Mesenchymal stem cell (in vitro differentiated cells and primary cell): ENCODE measurements at places on chromosomes 13 and 19.

- DNase-seq = no peak
These were observed 83.9 kb downstream of the ING1 start for GRCh38 chr13:110797230-110797877.

- no peak for DNase-seq
These were observed 233.7 kb downstream of the GPC5 start for GRCh38 chr13:91632086-91632485.

DNA sequence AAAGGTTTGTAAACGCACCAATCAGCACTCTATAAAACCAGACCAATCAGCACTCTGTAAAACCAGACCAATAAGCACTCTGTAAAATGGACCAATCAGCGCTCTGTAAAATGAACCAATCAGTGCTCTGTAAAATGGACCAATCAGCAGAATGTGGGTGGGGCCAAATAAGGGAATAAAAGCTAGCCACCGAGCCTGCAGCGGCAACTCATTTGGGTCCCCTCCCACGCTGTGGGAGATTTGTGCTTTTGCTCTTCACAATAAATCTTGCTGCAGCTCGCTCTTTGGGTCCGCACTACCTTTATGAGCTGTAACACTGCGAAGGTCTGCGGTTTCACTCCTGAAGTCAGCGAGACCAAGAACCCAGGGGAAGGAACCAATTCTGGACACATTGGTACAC lies 28.0 kb downstream of the ZNF175 start:
- DNase-seq = no peak

DNA sequence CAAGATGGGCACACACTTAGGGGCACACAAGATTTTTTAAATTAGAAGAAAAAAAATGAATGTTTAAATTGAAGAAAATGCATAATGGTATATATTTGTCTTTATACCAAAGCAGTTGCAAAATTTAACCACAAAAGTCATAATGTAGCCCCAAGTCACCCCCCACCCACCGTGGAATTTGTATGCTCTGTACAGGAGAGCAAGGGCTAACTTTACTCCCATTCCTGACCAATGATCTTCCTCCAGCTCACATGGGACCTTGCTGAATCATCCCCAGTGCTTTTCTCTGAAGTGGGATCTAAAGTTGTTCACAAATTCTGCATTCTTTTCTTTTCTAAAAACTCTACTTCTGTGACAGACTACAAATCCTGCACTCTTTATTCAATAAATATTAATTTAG lies 597.0 kb downstream of the UQCRFS1 start:
- no peak for DNase-seq

DNA sequence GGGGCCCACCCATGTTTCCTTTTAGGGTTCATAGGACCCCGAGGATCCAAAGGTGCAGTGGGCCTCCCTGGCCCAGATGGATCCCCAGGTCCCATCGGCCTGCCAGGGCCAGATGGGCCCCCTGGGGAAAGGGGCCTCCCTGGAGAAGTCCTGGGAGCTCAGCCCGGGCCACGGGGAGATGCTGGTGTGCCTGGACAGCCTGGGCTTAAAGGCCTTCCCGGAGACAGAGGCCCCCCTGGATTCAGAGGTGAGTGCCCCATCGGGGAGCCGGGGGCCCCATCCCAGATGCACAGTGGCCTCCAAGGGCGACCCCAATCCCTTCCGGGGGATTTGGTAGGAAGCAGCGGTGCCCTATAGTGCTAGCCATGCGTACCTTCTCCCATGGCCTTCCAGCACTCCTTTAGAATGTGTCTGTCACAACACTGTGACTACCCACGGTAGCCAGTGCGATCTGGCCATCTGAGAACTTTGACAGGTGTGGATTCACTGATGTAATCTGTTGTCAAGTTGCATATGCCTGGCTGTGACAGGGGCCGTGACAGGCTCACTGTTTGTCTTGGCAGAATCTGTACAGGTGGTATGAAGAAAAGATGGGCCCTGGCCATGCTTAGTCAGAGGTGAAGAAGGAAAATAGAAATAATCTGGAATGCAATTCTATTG lies 88.5 kb downstream of the RAB20 start:
- DNase-seq = no peak

GRCh38 chr19:39307822-39308530 lies 11.8 kb downstream of the IFNL1 start:
- no peak for DNase-seq

GRCh38 chr13:52809310-52809769 lies 39.1 kb downstream of the PCDH8 start:
- peak; percentile 27 for DNase-seq

GRCh38 chr19:23587546-23587945 lies 99.5 kb downstream of the ZNF675 start:
- DNase-seq = no peak

GRCh38 chr13:31477961-31478360 lies 261.4 kb upstream of the RXFP2 start:
- DNase-seq = no peak

DNA sequence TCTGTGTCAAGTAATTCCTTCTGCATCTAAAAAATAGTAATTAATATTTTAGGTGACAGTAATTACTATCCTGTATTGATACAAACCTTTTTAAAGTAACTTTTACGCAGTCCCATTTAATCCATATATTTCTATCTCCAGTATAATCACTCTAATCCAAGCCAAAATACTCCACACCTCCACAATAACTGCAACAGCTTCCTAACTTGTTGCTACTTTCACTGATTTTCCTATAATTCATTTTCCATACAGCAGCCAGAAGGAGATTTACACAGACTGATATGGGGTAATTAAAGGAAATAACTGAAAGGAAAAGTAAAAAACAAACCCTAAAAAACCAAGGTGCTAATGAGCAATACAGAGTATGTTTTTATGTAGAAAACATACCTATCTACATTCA lies 64.9 kb downstream of the RBM26 start:
- DNase-seq = no peak

DNA sequence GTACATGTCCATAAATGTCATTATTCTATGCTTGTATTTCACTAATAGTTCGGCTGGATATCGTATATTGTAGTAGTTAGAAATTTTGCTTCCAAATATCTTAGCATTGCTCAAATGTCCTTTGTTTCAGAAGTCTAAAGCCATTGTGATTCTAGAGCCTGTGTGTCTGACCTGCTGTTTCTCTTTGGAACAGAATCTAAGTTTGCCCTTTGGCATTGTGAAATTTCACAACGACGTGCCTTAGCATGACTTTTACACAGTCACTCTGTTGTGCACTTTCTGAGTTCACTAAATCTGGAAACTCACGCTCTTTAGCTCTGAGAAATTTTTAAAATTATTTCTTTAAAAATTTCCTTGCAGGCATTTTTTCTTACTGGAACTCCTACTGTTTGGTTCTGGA lies 152.2 kb downstream of the TBC1D4 start:
- no peak for DNase-seq

- peak; percentile 36 for DNase-seq
These were observed at the start of gene LMTK3 for GRCh38 chr19:48511800-48512503. Gene LMTK3 (minus strand): TSS chr19:48511835. CDS start chr19:48511576, 259 bp downstream.

DNA sequence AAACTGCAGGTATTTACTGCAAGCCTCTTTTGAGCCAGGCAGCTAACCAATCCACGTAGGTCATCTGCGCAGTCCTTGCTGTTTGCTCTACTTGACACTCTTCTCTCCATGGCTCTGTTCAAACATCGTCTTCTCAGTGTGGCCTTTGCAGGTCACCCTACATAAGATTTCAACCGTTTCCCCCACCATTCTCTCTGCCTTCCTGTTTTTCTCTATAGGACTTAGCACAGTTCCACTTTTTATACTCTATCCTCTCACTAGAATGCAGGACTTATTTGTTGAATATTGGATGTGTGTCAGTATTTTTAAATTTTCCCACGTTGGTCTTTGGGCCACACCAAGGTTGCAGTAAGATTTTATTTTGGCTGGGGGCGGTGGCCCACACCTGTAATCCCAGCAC lies 1.7 kb upstream of the FBXW9 start:
- DNase-seq = no peak

DNA sequence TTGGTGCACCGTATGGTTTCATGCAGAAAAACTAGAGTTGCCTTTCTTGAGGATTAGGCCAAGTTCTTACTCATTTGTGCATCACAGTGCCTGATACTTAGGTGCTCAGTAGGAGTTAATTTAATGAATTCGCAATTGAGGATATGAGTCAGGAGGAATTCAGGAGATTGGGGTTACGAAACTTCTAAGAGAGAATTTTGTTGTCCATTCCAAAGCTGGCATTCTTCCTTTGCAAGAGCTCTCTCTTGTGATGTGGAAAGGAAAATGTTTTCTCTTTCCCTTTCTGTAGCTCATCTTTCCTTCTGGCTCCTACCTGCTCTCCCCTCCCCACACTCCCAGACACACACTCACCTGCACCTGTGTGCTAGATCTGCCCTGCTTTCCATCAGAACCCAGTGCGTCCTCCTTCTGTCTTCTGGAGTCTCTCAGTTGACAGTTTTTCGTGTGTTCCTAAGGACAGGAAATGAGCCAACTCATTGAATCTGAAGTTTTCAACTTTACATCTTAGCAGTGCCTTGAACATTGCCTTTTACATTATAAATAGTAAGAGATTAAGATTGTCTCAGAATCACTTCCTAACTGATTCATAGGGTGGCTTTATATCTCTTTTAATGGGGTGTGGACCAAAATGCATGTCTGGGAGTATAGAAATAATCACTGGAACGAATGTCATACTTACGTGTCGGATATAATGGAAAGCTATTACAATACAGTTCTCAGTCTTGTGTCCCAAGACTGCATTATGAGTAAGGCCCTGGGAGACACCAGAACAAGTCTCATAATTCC lies 19.7 kb upstream of the ERCC5 start:
- DNase-seq = peak; percentile 84

DNA sequence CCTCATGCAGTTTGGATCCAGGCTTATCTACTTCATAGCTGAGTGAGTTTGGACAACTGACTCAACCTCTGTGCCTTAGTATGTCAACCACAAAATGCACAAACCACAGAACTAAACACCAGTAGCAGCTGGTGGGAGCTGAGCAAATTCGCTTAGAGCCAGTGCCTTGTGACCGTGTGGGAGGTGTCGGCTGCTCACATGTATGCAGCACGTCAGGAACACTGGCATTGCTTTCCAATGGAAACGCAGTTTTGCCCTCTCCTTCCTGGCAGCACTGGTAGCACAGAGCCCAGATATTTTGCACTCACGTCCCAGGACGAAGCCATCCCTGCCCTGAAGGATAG lies 8.3 kb upstream of the NTN5 start:
- peak; percentile 89 for DNase-seq

DNA sequence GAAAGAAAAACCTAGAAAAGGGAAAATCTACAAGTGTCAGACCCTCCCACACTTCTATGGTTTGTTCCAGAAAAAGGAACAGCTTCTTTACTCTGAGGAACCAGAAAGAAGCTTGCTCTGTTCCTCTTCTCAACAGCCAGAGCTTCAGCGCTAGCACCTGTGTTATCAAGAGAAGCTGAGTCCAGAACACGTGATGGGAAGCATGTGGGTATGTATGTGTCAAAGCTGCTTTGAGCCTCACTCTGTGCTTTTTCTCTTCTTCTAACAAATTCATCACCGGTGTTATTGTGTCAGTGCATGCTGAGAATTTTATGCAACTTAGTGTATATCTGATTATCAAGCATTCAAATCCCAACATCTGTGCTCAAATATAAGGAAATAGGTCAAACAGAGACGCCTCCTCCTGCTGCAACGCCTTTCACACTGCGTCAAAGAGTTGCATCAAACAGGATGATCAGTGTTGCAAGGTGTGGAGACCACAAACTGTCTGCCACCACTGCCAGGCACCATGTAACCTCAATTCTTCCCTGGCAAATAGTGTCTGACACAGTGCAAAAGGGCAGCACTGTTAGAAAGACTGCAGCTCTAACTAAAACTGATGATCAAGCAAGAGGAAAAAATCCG lies 83.9 kb downstream of the LRRC63 start:
- no peak for DNase-seq

- peak; percentile 47 for DNase-seq
These were observed 237.7 kb upstream of the DACH1 start for GRCh38 chr13:72104656-72105180.

- no peak for DNase-seq
These were observed 8.0 kb downstream of the GPATCH1 start for GRCh38 chr19:33089010-33089409.

GRCh38 chr19:51342631-51343569 lies 961 bp upstream of the VSIG10L start:
- DNase-seq = no peak

DNA sequence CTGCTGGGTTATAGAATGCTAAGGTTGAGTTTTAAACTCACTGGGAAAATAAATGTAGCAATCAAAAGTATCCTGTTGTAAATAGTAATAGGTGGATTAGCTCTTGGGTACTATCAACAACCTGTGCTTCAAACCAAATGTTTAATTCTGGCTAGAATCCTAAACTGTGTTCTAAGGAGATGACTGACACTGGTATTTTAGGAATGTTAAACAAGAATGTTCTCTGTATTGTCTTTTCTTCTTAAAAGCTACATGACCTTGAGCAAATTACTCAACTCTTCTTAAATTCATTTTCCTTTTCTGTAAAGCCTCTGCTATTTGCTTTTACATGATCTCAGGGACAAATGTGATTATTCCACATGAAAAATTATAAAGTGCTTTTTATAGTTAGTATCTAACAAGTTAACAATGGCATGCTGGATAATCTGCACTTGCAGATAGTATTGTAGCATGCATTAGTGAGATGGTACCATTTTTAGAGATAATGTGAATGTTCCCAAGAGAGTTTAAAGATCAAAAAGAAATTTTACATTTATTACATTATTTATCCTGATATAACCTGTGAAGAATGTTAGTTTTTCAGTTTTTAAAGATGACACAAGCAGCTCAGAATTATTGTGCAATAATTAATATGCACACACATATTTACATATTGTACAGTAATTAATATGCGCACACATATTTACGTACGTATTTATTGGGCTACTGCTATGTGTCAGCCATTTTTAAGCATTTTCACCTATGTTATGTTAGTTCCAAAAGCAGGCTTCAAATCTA lies 13.6 kb upstream of the EPSTI1 start:
- DNase-seq = no peak

GRCh38 chr19:37413313-37414084 lies 42.6 kb downstream of the ZNF527 start:
- peak; percentile 24 for DNase-seq

GRCh38 chr13:100392709-100393630 lies 195.6 kb downstream of the GGACT start:
- DNase-seq = peak; percentile 100

- no peak for DNase-seq
These were observed 108.5 kb upstream of the C1QTNF9B start for GRCh38 chr13:24005755-24006281.

GRCh38 chr19:45884682-45885555 lies 1.0 kb downstream of the IRF2BP1 start:
- no peak for DNase-seq

DNA sequence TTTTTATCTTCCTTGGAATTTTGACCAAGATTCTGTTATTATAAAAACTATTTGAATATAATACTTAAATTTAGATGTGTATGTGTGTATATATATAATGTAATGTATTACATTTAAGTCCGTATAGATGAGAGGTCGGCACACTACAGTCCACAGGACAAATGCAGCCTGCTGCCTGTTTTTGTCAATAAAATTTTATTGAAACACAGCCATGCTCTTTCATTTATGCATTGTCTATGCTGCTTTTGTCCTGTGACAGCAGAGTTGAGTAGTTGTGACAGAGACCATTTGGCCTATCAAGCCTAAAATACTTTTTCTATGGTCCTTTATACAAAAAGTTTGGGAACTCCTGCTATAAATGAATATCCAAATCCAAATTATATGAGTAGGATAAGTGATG lies 69.7 kb downstream of the PCCA start:
- DNase-seq = no peak

GRCh38 chr19:32313569-32314265 lies 31.7 kb upstream of the ZNF507 start:
- no peak for DNase-seq
